ENCODE measurements at places on chromosomes 12 and 14.

DNA sequence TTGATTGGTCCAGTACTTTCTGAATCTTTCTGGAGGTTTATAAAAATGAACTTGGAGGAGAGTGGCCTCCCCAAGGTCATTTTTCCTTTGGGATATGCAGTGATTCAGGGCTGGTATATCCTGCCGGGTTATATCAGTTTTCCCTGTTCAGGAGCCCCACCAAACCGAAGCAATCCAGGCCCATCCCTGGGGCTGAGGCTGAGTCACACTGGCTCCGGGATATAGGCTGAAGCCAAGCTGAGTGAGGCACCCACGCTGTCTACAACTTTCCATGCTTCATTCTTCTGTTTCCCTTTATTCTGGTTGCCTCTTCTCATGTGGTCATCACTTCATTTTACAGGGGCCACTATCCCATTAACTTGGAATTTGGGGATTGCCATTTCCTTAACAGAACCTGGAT is 3.4 kb downstream of the SSPN start:
- no peak for DNase-seq

- DNase-seq = no peak
These were observed 23.9 kb downstream of the GNG2 start for GRCh38 chr14:51884086-51884927.

DNA sequence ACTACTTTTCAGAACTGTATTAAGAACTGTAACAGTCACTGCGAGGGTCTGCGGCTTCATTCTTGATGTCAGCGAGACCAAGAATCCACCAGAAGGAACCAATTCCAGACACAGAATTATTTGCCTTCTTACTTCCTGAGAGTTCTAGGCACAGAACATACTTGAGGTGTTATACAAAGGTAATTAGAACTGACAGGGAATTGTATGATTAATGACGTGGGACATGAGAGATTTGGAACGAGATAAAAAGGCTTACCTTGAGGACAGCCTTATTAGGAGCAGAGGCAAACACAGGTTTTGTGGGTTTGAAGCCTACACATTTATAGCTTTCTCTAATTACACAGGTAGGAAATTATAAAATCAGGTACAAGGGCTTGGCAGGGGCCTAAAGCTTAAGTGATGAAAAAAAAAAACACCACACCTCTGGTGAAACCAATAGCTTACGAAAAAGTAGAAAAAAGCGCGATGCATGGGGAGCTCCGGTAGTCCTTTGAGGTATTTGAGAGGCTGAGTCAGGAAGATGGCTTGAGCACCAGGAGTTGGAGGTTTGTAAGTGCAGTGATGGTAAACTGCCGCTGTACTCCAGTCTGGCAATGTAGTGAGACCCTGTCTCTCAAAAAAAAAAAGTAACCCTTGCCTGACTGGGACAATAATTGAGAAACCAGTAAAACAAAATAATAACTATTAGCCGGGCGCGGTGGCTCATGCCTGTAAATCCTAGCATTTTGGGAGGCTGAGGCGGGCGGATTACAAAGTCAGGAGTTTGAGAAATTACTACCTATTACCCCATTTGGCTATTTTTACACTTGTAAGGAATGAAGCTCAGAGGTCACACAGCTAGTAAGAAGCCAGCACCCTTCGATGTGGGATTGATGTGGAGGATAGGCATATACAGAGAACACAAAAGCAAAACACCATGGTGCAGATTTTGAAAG is 795 bp upstream of the ACOT2 start:
- DNase-seq = no peak

GRCh38 chr12:26828280-26829073 is 4.5 kb downstream of the ITPR2 start:
- DNase-seq = no peak

GRCh38 chr14:84404246-84404645 is 1125.7 kb upstream of the FLRT2 start:
- DNase-seq = no peak

DNA sequence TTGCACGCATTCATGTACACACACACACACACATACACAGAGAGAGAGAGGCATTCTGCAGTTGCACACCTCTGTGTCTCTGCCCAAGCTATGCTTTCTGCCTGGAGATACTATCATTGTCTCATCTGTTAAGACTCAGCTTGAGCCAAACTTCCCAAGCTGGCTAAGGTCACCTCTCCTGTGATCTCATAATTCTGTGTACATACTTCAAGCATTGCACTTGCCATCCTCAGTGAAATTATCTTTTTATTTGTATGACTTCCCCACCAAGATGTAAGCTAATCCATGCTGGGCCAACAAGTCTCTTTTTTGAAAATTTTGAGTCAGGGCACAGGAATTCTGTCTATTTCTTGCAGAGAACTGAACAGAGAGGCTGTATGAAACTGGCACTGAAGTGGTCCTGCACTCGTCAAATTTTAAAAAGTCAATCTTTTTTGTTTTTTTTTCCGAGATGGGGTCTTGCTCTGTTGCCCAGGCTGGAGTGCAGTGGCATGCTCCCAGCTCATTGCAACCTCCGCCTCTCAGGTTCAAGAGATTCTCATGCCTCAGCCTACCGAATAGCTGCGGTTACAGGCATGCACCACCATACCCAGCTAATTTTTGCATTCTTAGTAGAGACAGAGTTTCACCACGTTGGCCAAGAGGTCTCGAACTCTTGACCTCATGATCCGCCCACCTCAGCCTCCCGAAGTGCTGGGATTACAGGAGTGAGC is 44.3 kb downstream of the TMTC1 start:
- no peak for DNase-seq

- DNase-seq = no peak
These were observed 392.0 kb downstream of the RPL10L start for GRCh38 chr14:46259536-46259935.

- DNase-seq = no peak
These were observed 128.7 kb downstream of the TMX1 start for GRCh38 chr14:51368721-51369163.

DNA sequence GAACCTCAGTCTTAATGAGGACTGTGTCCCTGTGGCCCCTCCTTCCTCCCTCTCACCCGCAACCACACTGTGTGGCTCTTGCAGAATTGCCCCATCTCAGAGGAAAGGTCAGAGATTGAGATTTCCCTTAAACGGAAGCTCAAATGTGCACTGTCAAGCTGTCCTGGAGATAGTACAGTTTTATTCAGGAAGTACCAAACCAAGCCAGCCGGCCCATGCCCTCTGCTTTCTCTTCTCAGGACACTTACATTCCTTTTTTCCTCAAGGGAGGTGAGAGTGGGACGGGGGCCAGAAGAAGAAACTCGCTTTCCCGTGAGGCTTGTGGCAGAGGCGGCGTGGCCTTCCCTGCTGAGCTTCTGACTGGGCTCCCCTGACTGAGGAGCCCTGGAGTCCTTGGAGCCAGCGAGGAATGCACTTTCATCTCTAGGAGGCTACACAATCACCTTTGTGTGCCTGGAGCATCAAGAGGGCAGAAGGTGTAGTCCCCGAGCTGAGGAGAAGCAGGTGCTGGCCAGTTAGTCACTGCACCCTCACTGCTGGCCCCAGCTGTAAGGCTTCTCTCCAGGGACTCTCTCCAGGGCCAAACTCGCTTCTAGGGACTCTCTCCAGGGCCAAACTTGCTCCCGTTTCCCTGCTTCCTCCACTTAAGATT is 24.1 kb upstream of the ATP2A2 start:
- no peak for DNase-seq

GRCh38 chr12:2633825-2634200 is 161.0 kb upstream of the FKBP4 start:
- DNase-seq = no peak

GRCh38 chr12:87529413-87529812 is 499.8 kb downstream of the C12orf50 start:
- no peak for DNase-seq

DNA sequence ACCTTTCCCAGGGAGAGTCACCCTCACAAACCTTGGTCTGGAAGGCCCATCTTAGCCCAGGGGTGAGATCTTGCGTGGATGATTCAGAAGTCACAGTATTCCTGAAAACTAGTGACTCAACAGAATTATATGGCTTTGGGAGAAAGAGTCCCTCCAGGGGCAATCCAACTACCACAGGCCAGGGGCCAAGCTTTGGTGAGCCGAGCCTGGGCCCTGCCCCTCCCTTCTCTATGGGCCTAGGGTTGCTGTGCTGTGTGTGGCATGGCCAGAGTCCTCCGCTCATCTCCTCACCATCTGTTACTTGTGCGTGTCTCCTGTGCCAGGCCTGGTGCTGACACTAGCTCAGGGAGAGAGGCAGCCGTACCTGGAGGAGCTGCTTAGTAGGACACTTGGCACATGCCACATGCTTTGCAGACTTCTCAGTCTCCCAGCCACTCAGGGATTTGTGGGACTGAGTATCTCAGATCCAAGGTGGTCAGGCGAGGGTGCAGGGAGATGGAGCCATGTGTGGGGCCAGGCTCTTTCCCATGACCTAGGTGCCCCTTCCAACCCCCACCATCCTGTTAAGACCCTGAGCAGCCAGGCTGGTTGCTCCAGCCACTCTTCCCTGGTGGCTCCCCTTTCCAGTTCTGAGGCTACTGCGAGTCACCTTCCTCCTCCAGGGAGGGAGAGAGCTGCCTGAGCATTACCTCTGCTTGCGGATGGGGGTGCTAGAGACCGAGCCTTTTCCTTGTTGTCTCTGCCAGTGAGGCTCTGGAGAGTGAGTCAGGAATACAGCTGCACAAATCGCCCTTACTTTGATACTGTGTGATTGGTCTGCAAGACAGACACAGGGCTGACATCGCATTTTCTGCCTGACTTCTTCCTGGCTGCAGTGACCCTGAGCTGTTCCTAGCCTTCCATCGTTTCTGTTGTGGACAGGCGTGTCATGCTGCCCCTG is 94.1 kb downstream of the SLC25A47 start:
- peak; percentile 60 for DNase-seq

DNA sequence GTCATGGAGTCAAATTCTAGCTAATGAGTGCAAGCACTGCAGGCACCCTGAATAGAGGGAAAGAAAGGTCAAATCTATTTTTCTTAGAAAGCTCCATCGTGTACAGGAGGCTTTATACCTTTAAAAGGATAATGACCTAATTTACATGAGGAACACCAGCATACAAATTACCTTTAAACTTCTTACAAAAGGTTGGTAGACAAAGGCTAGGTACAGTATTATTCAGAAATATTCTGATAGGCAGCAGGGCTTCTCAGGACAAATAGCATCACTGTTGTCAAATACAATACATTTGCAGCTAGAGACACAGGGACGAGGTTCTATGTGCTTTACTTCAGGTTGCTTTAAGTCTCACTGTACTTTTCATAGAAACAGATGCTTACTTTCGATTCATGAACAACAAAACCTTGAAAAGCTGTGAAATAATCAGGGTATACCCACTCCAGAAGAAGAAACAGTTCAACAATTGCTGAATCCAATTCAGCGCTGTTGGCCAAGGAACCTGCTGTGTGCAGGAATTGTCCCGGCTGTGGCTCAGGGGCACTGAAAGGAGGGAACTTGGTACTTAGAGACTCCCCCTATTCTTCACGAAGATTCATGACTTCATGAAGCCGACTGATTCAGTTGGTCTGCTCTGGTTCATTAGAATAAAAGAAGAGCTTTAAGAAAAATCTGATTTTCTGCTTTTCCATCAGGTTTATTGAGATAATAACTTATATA is 252.9 kb downstream of the PRKD1 start:
- no peak for DNase-seq

GRCh38 chr14:51334566-51334965 is 94.5 kb downstream of the TMX1 start:
- DNase-seq = no peak

GRCh38 chr12:108350511-108350910 is 11.4 kb upstream of the CMKLR1 start:
- no peak for DNase-seq

- DNase-seq = no peak
These were observed 9.5 kb downstream of the POMT2 start for GRCh38 chr14:77311217-77311616.

DNA sequence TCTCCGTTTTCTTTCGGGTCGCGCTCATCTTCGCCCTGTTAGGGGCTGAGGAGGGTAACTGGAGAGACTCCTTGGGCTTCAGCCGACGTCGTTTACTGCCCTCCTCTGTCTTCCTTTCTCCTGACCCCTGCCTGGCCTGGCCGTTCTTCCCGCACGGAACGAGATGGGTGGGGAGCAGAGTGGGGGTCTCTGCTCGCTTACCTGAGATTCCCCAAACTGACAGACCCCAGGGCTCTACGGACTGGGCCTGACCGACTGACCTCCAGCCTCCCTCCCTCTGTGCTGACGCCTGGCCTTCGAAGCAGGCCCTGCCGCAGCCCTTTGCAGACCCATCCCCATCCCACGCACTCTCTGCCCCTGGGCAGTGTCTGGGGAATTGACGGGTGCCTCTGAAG is 439 bp downstream of the GOLGA5 start:
- DNase-seq = no peak

DNA sequence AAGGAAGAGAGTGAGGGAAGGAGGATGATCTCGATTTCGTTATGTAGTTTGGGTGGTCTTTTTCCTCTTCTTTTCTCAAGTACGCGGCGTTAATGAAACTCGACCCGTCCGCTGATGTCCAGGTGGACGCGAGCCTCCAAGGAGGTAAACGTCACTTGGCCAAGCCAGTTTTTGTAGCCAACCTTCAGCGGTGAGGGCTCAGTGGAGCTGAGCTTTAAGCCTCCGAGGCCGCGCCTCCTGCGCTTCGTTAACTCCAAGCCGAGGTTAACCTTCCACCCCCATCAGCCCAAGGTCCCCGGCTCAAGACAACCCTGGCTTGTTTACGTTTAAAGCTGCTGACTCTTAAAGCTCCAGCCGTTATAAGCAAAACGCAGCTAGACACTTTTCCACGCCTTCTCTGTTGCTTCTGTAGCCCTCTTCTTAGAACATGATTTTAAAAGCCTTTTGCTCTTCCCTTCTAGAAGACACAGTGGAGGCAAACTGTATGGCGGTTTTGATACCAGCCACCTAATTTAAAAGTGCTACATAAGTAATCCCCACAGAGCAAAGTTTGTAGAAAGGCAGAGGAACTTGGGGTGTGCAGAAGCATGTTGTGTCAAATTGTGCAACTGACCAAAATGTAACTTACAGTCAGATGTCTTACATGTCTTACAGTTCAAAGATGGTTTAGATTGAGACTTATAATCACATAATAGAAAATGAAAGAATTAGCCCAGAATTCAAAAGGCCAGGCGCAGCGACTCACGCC is 923 bp upstream of the ITPR2 start:
- DNase-seq = peak; percentile 13

- no peak for DNase-seq
These were observed 14.6 kb upstream of the STAB2 start for GRCh38 chr12:103572312-103573045.

GRCh38 chr14:81303258-81303935 is 82.6 kb upstream of the GTF2A1 start:
- no peak for DNase-seq

DNA sequence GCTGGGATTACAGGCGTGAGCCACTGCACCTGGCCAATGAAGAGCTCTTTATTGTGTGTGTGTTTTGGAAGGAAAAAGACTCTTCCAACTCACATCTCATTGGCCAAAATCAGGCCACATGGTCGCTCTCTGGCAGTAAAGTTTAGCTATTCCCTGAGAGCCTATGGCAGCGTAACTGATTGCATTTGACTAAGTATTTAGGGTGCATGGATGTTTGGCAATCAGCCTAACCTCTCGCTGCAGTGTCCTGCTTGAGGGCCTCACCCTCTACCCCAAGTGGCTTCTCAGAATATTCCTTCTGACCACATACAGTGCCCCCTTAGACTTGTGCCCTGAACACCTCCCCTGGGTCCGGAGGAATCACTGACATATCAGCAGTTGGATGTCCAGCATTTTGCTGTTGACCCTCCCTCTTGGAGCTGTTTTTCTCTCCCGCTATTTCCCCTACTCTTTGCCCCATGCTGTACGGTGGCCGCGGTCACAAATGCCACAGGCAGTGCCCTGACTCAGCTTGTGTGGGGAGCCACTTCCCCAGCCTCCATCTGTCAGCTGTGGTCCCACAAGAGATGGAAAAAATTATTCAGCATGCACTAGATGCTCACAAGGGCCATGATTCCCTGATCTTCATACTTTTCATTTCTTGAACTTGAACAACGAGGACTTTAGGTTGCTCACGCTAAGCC is 9.5 kb downstream of the PHETA1 start:
- DNase-seq = no peak
